SJCRH30 (cell line): ENCODE measurements at places on chromosomes 11 and 22.
A peak's percentile ranks its signal among the peaks of the same experiment; 100 is the strongest.

GRCh38 chr11:44998051-44998450 is 47.4 kb upstream of the TP53I11 start:
- H3K27ac ChIP-seq = peak overlapping the region; percentile 14
- no peak for DNase-seq
- H3K27me3 ChIP-seq = peaks cover 22% of the 10 kb centered on the region

- no peaks in the 10 kb centered on the region for H3K4me1 ChIP-seq
- H3K27ac ChIP-seq = no peak overlapping the region
- H3K36me3 ChIP-seq = no peaks in the 10 kb centered on the region
- H3K27me3 ChIP-seq = no peaks in the 10 kb centered on the region
- no peak for DNase-seq
- H3K4me3 ChIP-seq = no peak overlapping the region
Measured at GRCh38 chr11:41307296-41308080, 152.0 kb downstream of the LRRC4C start.

- H3K4me3 ChIP-seq = no peak overlapping the region
- H3K4me1 ChIP-seq = no peaks in the 10 kb centered on the region
- H3K36me3 ChIP-seq = no peaks in the 10 kb centered on the region
- H3K27me3 ChIP-seq = no peaks in the 10 kb centered on the region
- H3K27ac ChIP-seq = no peak overlapping the region
- no peak for DNase-seq
Measured at GRCh38 chr11:30521297-30522071, 64.7 kb downstream of the MPPED2 start.

DNA sequence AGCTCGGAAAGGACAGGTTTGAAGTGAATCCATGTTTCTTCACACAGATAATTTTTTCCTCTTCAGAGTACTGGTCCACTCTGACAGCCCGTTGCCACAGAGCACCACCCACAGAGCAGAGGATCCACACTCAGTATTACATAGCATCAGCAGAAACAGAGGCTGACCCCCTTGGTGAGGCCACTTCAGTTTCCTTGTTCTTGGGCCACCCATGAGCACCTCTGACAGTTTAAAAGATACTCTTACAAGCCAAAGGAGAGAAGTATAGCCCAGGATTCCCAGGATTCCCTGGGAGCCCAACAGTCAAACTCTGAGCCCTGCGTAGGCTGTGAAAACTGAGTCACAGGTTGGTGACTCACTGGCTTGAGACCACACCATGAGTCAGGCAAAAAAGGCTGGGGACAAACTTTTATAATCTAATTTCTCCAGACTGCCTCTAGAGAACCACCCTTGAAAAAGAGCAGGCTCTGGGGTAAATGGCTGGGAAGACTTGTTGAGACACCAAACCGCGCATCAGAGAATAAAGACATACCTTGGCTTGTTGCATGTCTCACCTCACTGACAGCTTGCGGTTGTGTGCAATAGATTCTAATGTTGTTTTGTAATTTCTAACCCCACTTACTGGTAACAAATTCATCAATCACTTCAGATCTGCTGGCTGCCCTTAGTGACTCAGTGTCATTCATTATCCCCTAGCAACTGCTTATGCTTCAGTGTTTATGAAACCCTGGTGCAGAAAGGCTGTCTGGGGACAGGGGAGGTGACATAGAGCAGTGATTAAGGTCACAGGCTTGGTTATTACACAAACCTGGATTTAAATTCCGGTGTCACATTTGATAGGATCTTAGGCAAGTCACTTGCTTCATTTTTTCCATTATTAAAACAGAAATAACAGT is 56.9 kb upstream of the PRSS23 start:
- no peaks in the 10 kb centered on the region for H3K36me3 ChIP-seq
- H3K4me3 ChIP-seq = no peak overlapping the region
- DNase-seq = peak; percentile 46
- no peaks in the 10 kb centered on the region for H3K27me3 ChIP-seq
- peaks cover 79% of the 10 kb centered on the region for H3K4me1 ChIP-seq

GRCh38 chr22:19831016-19831415 is 23.7 kb downstream of the GNB1L start:
- H3K36me3 ChIP-seq = 0 out of 2 replicates have a peak, but pooled peaks cover 2% of the 10 kb centered on the region
- no peak overlapping the region for H3K4me3 ChIP-seq
- no peaks in the 10 kb centered on the region for H3K27me3 ChIP-seq
- H3K27ac ChIP-seq = no peak overlapping the region
- H3K4me1 ChIP-seq = no peaks in the 10 kb centered on the region

DNA sequence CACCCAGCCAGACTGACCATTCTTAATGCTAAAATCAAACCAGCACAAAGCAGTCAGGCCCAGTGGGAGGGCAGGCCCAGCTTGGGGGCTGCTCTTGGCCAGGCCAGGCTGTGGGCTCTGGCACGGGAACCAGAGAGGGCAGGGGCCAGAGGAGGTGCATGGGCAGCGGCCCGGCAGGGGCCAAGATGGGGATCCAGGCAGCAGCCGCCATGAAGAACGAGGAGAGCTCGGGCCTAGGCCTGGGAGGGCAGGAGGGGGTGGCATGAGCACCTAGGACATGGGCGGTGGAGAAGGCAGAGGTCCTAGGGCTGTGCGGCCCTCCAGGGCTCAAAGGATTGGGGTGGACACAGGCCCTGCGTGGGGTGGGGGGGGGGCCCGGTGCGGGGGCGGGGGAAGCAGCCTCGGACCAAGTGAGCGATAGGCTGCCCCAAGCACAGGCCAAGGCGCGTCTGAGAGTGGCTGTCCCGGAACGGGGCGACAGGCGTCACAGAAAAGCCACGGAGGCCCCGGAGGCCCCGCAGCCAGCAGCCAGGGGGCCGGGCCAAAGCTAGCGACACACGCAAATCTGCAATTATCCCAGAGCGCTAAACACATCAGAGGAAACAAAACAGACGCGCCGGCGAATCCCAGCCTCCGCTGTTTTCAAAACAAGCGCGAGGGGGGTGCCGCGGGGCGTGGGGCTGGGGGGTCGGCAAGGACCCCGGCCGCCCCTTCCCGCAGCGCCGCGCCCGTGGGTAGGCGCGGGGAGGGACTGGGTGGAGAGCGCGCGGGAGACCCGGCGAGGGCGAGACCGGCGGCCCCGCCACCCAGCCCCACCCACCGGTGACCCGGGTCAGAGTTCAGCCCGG is 8.3 kb downstream of the PLXNB2 start:
- no peaks in the 10 kb centered on the region for H3K27me3 ChIP-seq
- H3K27ac ChIP-seq = no peak overlapping the region
- H3K4me1 ChIP-seq = peaks cover 27% of the 10 kb centered on the region
- H3K36me3 ChIP-seq = peaks cover 26% of the 10 kb centered on the region

GRCh38 chr11:127601578-127601977 is 601.0 kb upstream of the KIRREL3 start:
- H3K4me1 ChIP-seq = no peaks in the 10 kb centered on the region
- H3K4me3 ChIP-seq = no peak overlapping the region
- no peak for DNase-seq
- H3K27me3 ChIP-seq = no peaks in the 10 kb centered on the region

DNA sequence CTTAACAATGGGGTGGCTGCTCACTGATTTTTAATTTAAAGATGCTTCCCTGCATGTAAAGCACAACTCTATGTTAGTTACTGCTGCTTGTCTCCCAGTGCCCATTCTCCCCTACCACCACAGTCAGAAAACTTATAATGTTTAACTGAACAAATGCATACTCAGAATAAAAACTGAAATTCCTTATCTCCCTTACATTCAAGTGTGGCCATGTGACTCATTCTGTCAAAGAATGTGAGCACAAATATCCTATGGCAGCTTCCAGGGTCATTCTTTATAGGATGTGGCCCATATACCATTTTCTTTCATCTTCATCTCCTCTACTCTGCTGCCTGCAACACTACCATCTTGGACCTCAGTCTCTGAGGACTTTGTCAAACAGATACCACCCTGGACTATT is 374.8 kb downstream of the DYNC2H1 start:
- no peak overlapping the region for H3K4me3 ChIP-seq
- no peaks in the 10 kb centered on the region for H3K36me3 ChIP-seq
- 0 out of 2 replicates have a peak, but pooled peaks cover 4% of the 10 kb centered on the region for H3K4me1 ChIP-seq
- DNase-seq = no peak
- no peaks in the 10 kb centered on the region for H3K27me3 ChIP-seq

GRCh38 chr22:35627267-35628041 is 10.3 kb upstream of the MB start:
- peaks cover 16% of the 10 kb centered on the region for H3K4me1 ChIP-seq
- H3K27me3 ChIP-seq = no peaks in the 10 kb centered on the region
- H3K27ac ChIP-seq = peak overlapping the region; percentile 55
- H3K36me3 ChIP-seq = no peaks in the 10 kb centered on the region
- H3K4me3 ChIP-seq = peak overlapping the region; percentile 63

GRCh38 chr11:13343067-13343466 is 65.5 kb downstream of the BMAL1 start:
- no peak overlapping the region for H3K27ac ChIP-seq
- no peaks in the 10 kb centered on the region for H3K36me3 ChIP-seq
- no peaks in the 10 kb centered on the region for H3K27me3 ChIP-seq

DNA sequence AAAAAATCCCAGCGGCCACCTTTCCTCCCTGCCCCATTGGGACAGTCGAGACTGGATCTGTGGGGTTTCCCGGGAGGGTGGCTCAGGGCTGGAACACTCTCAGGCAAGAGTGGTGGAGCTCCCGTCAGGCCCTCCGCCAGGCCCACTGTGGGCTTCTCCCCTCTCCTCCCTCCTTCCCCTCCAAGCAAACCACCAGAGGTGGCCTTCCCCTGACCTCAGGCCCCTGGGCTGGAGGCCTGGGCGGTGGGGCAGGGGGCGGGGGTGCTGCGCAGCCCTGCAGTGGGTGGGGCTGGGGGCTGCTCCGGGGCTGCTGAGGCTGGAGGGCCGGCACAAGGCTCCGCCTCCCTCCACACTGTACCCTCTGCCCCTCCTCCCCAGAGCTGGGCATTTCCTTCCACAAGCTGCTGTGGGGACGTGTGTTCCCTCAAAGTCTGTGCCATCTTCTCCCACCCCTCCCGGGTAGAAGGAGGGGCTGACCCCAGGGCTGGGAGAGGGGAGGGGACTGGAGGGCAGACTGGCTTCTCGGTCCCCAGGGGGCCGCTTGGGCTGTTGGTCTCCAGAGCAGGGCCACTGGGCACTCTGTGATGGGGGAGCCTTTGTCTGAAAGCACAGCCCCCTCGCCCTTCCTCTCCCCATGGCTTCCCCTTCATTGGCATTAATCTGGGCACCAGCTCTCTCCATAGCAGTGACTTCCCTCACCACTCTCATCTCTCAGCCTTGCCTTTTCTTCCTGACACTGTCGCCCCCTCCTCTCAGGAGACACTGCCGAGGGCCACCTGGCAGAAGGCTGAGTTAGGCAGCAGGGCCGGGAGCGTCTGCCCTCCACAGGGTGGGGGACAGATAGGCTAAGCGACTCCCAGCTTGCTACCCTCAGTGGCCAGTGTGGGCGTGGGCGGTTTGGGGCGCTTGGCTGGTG is 7.1 kb downstream of the RCOR2 start:
- H3K36me3 ChIP-seq = no peaks in the 10 kb centered on the region; the same call in 1 of the 2 replicates
- H3K27me3 ChIP-seq = no peaks in the 10 kb centered on the region
- H3K27ac ChIP-seq = no peak overlapping the region
- no peak for DNase-seq
- H3K4me3 ChIP-seq = no peak overlapping the region

DNA sequence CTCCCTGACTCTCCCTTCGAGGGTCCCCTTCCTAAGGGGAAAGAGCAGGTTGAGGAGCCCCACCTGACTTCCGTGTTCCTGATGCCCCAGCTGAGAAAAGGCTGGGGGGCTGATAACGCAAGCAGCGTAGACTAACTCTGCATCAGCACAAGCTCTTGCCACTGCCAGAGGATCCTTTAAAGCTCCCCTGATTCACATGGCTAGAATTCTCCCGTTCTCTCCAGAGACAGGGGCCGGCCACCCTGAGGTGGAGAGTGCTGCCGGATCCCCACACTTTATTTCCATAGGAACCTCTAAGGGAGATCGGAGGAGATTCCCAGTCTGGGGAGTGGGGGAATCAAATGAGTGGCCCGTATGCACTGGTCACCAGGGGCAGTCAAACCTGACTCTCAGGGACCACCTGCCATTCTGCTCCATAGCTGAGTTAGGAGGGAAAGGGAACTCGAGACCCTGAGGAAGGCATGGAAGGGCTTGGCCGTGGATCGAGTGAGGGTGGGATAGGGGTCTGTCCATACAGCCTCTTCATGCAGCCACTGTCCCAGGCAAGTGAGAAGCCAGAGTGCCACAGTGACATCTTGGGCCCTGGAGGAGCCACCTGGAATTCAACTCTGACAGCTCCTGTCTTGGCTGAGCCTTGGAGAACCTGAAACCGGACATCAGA is 1.4 kb upstream of the VSIG10L2 start:
- H3K4me1 ChIP-seq = peaks cover 14% of the 10 kb centered on the region
- H3K27ac ChIP-seq = no peak overlapping the region
- H3K36me3 ChIP-seq = no peaks in the 10 kb centered on the region
- no peak overlapping the region for H3K4me3 ChIP-seq

DNA sequence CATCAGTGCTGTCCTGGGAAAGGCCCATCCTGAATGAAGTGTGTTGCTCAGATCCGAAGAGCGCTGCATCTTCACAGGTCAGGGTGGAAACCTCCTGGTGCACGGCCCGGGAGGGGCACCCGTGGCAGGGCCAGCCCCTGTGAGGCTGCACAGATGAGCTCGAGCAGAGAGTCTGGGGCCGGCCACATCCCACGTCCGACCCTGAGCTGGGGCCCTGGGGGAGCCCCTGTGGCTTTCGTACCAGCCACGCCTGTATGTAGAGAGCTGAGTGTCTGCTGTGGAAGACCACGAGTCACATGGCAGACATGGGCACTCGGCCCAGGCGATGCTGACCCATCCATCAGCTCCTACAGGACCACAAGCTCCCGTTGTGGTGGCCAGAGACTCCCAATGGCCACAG is 24.9 kb upstream of the SEPTIN5 start:
- no peak overlapping the region for H3K27ac ChIP-seq
- no peak for DNase-seq
- peaks cover 12% of the 10 kb centered on the region; the same call in 1 of the 2 replicates for H3K27me3 ChIP-seq
- no peak overlapping the region for H3K4me3 ChIP-seq
- 0 out of 2 replicates have a peak, but pooled peaks cover 6% of the 10 kb centered on the region for H3K4me1 ChIP-seq

DNA sequence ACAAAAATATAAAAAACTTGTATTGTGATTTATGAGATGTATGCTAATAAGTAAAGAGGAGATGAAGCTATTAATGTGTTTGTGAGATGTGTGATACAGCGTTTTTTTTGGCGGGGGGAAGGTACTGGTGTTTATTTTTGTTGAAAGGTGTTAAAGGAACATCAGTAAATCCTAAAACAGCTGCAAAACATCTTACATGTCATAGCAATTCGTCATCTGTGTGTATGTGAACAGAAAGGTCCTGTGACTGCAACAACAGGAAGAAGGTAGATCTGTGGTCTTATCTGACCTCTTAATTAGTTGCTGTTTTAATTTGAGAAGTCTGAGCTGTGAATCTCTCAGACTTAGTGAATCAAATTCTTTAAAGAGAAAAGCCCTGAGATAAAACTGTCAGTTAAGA is 1041.1 kb downstream of the JRKL start:
- no peak overlapping the region for H3K4me3 ChIP-seq
- no peaks in the 10 kb centered on the region for H3K27me3 ChIP-seq
- peak; percentile 10 for DNase-seq
- no peaks in the 10 kb centered on the region for H3K4me1 ChIP-seq
- no peak overlapping the region for H3K27ac ChIP-seq

- H3K4me3 ChIP-seq = no peak overlapping the region
- no peak overlapping the region for H3K27ac ChIP-seq
- no peaks in the 10 kb centered on the region for H3K36me3 ChIP-seq
- H3K4me1 ChIP-seq = peaks cover 8% of the 10 kb centered on the region; the same call in 1 of the 2 replicates
Measured at GRCh38 chr11:11816511-11817314, 25.1 kb upstream of the USP47 start.
